Body of pancreas (tissue), 4 donors: ENCODE measurements at places on chromosomes 13 and 19.

DNA sequence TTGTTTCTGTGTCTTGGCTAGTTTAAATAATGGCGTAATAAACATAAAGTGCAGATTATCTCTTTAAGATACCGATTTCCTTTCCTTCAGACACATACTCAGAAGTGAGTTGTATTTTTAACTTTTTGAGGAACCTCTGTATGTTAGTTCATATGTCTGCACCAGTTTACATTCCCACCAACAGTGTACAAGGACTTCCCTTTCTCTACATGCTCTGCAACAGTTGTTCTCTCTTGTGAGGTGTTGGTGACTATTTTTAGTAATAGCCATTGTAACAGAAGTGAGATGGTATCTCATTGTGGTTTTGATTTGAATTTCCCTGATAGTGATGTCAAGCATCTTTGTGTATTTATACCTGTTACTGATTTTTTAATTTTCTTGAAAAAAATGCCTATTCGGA lies 418.6 kb downstream of the UQCRFS1 start:
- DNase-seq: no peak

GRCh38 chr13:30145709-30146367 lies 161.5 kb downstream of the KATNAL1 start:
- DNase-seq: no peak

- no peak for DNase-seq
Observed at GRCh38 chr13:46229251-46229650, 17.5 kb downstream of the LRRC63 start.

GRCh38 chr13:111594606-111595005 lies 274.2 kb downstream of the TEX29 start:
- no peak for DNase-seq

- DNase-seq: no peak
Observed at GRCh38 chr13:69618838-69619237, 488.8 kb upstream of the ATXN8OS start.
